Naive B cell (primary cell): ENCODE measurements at places on chromosomes 1 and 21. TPM values are rescaled to one million over a fixed set of nuclear protein-coding genes. Genes with fewer than 3 reads are reported as not detected.

DNA sequence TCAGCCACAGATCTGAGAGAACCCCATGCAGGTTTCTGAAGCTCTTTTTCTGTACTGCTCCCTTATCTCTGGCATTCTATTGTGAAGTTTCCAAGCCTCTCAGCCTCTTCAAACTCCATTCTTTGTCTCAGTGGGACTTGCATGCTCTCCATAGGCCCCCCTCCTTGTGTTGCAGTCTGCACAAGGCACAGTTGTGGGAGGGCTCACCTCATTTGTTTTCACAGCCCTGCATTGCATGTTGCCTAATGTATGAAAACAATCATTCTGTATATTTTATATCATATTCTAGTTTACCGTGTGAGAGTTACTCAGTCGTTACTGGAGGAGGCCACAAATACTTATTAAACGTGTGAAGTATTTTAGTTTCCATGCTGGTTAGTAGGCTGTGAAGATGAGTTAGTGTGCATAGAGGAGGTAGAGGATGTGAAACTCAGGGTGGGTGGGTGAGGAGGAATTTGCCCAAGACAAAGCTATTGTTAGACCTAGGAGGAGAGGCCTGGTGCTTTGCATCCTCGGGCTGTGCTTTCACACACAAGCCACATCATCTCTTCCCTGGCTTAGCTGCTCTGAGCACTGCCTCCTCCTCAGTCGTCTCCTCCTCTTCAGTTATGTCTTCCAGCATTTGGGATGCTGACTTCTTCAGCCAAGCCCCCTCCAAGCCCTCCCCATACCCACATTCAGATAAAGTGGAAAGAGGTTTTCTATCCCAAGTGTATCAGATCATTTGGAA, 7.8 kb upstream of the CHI3L2 start:
- peaks cover 96% of the 10 kb centered on the region for H3K4me1 ChIP-seq
- H3K4me3 ChIP-seq = peak overlapping the region; percentile 85
- peak; percentile 78 for DNase-seq

WNT9A gene
- polyA plus RNA-seq = not detected

- no peak overlapping the region for H3K4me3 ChIP-seq
- H3K4me1 ChIP-seq = peaks cover 13% of the 10 kb centered on the region
- no peaks in the 10 kb centered on the region for H3K27me3 ChIP-seq
- DNase-seq = no peak
Observed at GRCh38 chr1:23163395-23163794, 5.3 kb downstream of the LUZP1 start.

- no peaks in the 10 kb centered on the region for H3K4me1 ChIP-seq
- H3K27ac ChIP-seq = no peak overlapping the region
- no peaks in the 10 kb centered on the region for H3K36me3 ChIP-seq
- no peak overlapping the region for H3K4me3 ChIP-seq
- DNase-seq = no peak
Observed at GRCh38 chr1:100578201-100578600, 40.3 kb downstream of the GPR88 start.

DNA sequence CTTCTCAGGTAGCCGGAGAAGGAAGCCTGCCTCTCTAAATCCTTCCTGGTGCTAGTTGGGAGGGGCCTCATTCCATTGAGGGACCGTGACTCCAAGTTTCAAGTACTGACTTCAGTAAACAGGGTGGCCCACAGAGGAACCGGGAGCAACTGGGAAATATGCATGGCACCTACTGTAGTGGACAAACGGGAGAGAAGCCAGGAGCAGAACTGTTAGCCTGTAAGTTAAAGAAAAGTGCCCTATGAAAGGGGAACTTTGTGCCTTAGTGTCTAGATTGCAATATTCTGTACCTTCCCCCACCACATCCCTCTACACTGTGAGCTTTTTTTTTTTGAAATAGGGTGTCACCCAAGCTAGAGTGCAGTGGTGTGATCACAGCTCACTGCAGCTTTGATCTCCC, 33.2 kb upstream of the KANK4 start:
- no peak overlapping the region for H3K27ac ChIP-seq
- H3K4me1 ChIP-seq = no peaks in the 10 kb centered on the region
- no peak for DNase-seq
- H3K4me3 ChIP-seq = no peak overlapping the region

- H3K36me3 ChIP-seq = no peaks in the 10 kb centered on the region
- H3K27ac ChIP-seq = no peak overlapping the region
- H3K27me3 ChIP-seq = peaks cover 89% of the 10 kb centered on the region
- DNase-seq = no peak
Observed at GRCh38 chr1:170668209-170669106, 4.5 kb downstream of the PRRX1 start.

- H3K4me1 ChIP-seq = no peaks in the 10 kb centered on the region
- no peaks in the 10 kb centered on the region for H3K27me3 ChIP-seq
- DNase-seq = no peak
- no peak overlapping the region for H3K4me3 ChIP-seq
- no peak overlapping the region for H3K27ac ChIP-seq
- H3K36me3 ChIP-seq = no peaks in the 10 kb centered on the region
Observed at GRCh38 chr1:169989246-169989645, 85.2 kb downstream of the KIFAP3 start.
